ENCODE measurements at places on chromosomes 1 and 21.

DNA sequence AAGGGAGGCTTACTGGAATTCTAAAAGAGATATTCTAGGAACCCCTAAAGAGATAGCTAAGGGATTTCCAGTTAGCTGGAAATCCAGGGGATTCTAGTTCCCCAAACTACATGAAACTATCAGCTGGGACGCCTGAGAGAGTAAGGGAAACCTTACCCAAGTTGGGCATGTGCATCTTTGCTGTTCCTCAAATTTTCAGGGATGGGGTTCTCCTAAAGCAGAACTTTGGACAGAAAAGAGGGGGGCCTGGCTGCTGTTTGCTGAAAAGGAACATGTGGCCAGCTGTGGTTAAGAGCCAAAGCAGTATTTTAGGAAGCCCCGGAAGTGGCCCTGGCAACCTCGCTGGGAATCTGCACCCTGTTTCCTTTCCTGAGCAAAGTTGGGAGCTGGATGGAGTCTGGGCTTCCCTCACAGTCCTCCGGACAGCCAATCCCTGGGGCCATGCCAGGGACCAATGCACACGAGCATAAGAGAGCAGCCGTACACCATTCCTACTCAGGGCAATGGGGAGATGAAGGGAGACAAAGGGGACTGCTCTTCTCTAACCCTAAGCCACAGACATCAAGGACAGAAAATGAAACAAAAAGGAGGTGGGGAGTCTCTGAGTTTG lies 154.3 kb downstream of the PLXNA2 start:
- DNase-seq: no peak

DNA sequence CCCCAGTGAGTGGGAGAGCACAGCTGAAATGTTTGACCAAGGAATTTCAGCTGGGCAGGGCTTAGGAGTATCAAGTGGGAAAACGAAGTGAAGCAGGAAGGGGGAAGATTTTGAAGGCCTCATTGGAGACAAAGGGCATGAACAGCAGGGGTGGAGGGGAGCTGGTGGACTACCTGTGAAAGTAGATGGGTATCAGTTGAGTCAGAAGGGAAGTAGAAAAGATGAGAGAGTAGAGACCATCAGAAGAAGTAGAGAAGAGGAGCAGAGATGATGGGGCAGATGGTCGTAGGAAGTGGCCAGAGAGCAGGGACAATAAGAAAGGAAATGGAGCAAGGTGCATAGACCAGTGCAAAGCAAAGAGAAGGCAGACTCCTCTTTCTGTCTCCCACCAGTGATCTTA lies 189.0 kb upstream of the RUNX1 start:
- DNase-seq: no peak

DNA sequence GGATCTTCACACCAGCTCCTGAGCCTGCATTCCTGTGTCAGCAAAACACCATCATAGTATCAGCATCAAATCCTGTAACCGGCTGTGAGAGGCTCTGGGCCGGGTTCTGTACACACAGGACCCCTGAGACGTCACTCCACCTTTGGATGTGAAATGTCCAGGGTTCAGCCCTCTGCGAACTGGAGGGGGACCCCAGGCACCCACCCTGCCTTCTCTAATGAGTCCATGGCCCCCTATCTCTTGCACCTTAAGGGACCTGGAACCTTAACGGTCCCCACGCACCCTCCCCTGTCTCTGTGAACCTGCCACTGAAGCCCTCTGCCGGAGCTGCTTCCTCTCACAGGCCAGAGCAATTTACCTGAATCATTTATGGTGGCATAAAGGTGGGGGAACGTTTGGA lies 257.8 kb downstream of the NPHP4 start:
- DNase-seq: no peak

- DNase-seq: no peak
Measured at GRCh38 chr1:156444407-156445001, 56.1 kb downstream of the MEF2D start.

GRCh38 chr1:27618341-27619082 lies 14.6 kb upstream of the AHDC1 start:
- DNase-seq: no peak

- DNase-seq: no peak
Measured at GRCh38 chr1:222346955-222347354, 200.9 kb downstream of the HHIPL2 start.

DNA sequence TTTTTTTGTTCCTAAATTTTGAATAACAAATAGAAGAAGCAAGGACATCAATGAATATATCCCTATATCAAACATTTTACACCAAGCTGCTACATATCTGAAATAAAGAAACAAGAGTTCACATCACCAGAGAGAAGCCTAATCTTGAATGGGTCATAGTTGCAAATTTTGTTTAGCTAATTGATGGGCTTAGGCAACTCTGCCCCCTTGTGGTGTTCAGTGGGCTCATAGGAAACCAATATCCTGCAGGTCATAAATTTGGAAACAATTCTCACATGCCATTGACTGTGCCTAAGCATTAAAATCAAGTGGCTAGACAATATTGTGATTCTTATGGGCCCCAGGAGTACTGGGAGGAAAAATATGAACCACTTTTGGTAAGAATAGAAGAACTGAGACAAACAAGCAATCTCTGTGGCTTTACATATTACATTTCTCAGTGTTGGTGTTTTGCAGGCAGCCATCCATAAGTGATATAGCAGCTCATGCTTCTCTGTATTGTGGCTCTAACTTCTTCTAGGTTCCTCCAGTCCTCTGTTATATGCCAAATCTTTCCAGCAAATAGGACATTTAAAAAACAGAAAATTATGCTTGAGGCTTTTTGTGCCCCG lies 1262.8 kb upstream of the PRMT6 start:
- no peak for DNase-seq

DNA sequence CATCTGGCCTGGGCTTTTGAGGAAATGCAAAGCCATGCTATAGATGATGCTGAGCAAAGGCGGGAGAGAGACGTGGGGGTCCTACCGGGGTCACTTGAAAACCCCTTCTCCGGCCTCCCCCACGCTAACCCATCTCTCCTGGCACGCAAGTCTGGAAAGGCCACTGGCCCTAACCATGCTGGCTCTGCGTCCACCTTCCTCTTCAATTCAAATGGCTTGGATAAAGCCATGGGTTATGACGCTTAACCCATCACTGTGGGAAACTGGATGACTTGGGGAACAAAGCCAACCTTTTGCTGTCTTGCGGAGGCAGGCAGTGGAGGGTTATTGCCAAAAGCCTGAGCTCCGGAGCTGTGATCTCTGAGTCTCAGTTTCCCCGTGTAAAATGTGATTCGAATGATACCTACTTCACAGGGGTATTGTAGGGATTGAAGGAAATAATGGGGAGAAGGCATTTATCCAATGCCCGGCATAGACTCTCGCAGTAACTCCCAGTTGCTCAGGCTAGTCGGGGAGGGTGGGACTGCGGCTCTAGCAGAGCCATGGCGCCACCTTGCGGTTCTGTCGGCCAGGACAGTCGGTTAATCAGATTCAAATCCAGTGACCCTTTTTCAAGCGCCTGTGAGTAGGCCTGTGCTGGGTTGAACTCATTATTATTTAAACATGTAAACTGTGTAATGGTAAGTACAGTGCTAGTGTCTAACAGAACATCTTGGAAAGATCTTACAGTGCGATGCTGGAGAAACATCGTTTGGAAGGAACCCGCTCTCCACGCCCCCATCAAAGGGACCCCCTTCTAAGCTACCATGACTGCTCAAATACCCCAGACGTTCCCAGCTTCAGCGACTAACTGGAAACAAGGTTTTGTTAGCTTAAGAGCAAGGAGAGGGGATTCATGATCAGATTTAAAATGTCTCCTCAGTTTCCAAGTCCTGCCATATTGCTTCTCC lies 20.3 kb downstream of the NEK2 start:
- peak; percentile 86 for DNase-seq

DNA sequence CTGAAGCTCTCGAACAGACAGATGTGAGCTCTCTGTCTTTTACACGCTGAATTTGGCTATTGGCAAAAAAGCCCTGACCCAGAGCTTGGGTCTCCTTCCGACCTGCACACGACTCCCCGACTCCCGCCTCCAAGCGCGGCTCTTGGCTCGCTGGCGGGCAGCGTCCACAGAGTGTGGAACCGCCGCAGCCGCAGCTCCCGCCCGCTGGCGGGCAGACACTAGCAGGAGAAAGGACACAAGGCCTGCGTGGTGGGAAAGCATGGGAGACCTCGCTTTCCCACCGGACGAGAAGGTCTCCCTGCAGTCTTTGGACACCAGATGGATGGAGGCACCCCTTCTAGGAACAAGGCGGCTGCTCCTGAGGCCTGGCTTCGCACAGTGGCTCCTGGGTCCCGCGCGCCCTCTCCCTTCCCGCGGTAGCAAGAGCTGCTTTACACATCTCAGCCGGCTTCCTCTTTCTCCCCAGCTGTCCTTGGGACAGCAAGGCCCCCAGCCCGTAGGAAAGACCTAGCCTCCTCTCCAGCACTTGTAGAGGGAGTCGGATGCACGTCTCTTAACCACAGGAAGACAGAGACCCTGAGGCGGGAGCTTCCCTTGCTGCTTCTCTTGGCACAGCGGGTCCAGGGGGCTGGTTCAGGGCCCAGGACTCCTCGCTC lies 92.1 kb downstream of the PRKAB2 start:
- no peak for DNase-seq
